ENCODE measurements at places on chromosomes 6 and 20.

DNA sequence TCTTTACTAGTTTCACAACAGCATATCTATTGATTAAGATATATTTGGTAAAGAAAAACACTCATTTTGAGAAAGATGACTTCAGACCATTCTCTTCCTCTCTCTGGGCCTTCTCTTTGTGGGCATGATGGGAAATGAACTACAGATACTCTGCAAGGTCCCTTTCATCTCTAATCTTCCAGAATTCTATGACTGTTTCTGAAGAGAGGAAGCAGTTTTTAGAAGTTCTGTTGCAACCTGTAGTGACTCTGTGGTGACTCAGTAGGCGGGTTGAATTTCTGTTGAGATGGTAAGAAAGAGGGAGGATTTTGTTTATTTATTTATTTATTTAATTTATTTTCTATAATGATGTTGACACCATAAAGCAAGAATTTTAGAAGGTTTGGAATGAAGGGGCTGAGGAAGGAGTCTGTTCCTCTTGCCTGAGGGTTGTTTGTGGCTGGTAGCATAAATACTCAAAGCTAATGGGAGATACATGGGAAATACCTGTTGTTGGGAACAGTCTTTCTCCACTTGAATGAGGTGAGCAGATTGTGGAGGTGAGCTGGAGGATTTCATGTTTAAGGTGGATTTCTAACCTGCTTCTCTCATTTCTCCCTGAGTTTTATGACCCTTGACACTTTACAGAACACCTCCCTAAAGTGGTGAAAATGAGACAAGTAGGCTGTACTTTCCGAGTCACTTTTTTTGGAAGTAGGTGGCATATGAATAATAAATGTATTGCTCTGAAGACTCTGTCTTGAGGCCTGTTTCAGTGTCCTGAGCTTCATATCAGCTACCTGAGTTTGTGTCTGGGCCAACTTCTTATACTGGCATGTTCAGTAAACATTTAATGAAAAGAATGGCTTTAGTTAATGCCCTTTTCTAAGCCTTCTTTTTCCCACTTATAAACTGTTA lies 15.0 kb downstream of the ACSS2 start:
- DNase-seq, result no peak

DNA sequence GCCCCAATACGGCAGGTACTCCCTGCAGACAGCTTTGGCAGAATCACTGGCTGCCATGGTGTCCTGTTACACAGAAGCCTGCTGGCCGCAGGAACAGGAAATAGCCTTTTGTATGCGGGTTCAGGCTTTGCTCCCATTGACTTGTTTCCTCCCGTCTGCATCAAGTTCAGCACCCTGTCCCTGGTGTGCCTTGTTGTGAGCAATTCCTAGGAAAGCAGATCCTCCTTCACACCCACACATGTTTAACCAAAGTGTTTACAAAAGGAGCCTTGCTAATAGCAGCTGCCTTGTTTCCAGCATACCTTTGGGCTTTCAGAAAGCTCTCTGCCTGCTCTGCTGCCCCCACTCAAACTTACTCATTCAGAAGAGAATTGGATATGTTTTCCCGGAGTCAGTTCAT lies 127.2 kb upstream of the SUPT3H start:
- no peak for DNase-seq

DNA sequence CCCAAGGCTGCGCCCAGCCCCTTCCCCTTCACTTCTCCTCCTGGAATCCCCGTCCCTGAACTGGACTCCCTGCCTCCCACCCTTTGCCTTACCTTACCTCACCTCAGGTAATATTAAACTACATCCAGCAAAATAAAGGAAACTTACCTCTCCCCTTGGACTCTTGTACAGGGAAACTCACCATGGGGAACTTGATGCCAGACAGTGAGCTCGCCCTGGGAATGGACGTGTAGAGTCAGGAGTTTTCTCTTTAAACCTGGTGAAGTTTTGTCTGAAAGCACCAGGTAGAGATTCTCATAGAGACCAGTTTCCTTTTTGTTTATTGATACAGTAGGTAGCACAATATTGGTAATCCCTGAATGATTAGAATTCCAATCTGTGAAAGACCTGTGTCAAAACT lies 544 bp upstream of the HLA-C start:
- no peak for DNase-seq

- DNase-seq, result no peak
Measured at GRCh38 chr6:158312165-158312564, at the start of gene TULP4. TSS of gene TULP4 (plus strand) at chr6:158312465. CDS start at chr6:158314017, 1,552 bp downstream.

- no peak for DNase-seq
Measured at GRCh38 chr6:169722362-169723199, 1.7 kb downstream of the PHF10 start.

DNA sequence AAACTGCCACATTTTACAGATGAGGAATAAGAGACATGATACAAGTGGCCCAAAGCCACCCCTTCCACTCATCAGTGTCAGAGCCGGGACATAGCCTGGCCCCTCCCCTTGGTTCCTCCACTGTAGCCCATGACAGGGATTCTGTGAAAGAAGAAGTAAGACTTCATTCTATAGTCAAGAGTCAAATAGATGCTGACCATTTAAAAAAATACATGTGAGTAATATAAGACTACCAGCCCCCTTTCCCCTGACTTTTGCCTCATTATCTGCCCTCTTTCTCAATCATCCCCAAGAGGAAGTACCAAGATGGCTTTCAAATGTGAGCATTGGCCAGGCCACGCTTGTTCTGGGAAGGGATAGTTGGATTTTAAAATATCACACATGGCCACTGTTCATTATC lies 57.8 kb upstream of the TAB2 start:
- DNase-seq, result no peak

DNA sequence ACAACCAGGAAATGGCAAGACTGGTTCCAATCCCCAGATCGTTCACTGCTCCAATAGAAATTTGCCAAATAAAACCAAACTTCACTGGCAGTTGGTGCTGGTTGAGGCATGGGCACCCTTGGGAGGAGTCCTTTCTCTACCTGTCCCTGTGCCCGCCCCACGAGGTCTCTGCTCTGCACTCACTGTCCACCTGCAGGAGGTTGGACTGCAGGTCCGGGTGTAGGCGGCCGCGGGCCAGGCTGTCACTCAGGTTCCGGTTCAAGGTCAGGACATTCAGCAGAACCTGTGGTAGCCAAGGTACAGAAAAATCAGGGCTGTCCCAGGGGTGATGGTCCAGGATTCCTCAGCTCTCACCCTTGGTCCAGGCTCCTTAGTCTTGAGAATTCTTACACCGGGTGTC lies 22.9 kb downstream of the GGT7 start:
- no peak for DNase-seq

- no peak for DNase-seq
Measured at GRCh38 chr20:33914919-33915318, 78.8 kb upstream of the RALY start.

DNA sequence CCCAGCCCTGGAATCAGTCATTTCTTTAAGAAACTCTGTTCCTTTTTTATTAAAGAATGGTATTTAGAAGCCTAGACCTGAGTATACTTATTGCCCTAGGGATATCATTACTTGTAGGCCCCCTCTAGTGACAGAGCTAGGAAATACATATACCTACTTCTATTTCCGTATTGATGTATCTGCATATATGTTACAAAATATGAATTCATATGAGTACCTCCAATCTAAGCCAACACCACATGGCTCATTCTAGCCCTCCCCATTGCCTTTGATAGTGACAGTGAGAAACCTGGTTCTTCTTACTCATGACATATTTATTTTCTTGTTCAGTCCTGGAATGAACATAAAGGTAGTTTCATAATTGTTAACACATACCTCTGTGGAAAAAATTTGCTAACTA lies 137.2 kb downstream of the FARS2 start:
- no peak for DNase-seq

GRCh38 chr6:102149191-102149590 lies 755.7 kb downstream of the GRIK2 start:
- no peak for DNase-seq

GRCh38 chr6:60754879-60755278 lies 1531.1 kb downstream of the KHDRBS2 start:
- DNase-seq, result no peak

GRCh38 chr6:11172501-11173327 lies 59.8 kb downstream of the NEDD9 start:
- peak; percentile 71 for DNase-seq

GRCh38 chr6:144621332-144621731 lies 336.2 kb downstream of the UTRN start:
- no peak for DNase-seq

GRCh38 chr6:123956492-123957139 lies 153.0 kb downstream of the NKAIN2 start:
- no peak for DNase-seq

- no peak for DNase-seq
Measured at GRCh38 chr6:79372757-79373156, 138.3 kb upstream of the HMGN3 start.

- DNase-seq, result no peak
Measured at GRCh38 chr6:39298061-39298460, 16.2 kb downstream of the KCNK17 start.

- no peak for DNase-seq
Measured at GRCh38 chr6:167803816-167804215, 22.9 kb upstream of the AFDN start.

DNA sequence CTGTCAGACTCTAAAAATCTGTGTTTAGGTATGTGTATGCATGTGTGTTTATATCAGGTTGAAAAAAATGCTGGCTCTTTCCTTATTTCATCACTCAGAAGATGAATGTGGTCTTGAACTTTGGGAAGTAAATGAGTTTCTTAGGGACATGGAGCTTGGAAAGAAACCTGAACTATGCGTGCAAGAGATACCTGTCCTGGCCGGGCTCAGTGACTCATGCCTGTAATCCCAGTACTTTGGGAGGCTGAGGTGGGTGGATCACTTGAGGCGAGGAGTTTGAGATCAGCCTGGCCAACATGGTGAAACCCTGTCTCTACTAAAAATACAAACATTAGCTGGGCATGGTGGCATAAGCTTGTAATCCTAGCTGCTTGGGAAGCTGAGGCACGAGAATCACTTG lies 4.4 kb upstream of the GLP1R start:
- DNase-seq, result no peak

DNA sequence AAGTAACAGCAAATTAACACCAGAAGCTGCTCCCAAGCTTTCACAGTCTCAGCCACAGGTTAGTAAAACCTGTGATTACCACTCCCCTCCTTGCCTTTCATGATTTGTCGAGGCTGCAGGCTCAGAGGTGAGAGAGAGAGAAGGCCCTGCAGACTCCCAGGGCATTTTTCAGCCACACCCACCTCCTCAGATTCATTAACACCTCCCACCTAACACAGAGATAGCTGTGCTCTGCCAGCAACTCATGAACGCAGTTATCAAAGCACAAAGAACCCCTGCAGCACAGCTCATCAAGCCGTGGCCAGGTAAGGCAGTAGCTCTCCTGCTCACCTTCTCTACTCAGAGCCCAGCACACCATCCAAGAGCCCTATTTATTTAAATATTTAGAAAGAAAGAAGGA lies 27.1 kb downstream of the F13A1 start:
- DNase-seq, result no peak

DNA sequence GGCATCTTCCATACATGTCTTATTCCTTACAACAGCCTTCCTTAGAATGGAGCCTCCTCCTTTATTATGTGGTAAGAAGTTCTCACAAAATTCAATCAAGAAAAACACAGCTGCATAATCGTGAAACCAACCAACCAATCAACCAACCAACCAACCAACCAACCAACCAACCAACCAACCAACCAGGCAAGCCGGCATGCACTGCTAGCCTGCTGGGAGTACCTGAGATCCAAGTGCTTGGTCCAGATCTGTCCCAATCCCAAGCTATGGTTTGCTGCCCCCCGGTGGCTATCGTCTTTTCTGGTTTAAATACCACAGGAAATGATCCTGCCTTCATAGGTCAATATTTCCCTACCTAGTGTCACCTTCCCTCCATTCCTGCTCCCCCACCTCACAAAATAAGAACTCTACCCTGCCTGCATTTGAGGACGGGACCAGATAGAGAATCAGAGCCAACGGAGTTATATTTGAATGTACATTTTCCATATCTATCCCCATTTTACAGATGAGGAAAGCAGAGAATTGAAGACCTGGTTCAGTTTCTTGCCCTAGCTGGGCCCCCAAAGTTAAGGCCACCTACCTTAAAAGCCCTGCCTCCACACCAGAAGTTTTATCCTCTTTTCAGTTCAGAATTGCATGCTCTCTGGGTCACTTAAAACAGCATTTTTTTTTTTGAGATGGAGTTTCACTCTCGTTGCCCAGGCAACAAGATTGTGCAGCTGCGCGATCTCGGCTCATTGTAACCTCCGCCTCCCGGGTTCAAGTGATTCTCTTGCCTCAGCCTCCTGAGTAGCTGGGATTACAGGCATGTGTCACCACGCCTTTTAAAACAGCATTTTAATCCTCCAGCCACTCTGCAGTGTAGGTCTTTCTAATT lies 27.1 kb downstream of the RAB44 start:
- no peak for DNase-seq

GRCh38 chr6:150443621-150444020 lies 74.8 kb downstream of the IYD start:
- DNase-seq, result no peak

DNA sequence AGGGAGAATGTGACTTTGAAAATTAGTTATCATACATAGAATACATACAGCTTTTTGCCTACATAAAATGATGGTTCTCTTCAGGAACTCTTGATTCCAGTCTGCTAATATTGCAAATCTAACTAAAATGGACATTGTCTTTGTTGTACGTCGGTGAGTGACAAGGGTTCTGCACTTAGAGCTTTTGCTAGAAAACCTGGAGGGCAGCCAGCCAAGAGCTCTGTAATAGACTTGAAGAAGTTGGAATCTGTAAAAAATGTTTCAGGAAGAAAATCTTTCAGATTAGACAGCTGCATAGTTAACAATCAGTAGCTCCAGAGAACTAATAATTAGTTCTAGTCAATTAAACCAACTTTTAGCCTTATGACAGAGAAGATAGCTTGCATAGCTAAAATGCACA lies 138.3 kb downstream of the FLRT3 start:
- no peak for DNase-seq

- no peak for DNase-seq
Measured at GRCh38 chr20:19807191-19807945, 49.3 kb downstream of the RIN2 start.

DNA sequence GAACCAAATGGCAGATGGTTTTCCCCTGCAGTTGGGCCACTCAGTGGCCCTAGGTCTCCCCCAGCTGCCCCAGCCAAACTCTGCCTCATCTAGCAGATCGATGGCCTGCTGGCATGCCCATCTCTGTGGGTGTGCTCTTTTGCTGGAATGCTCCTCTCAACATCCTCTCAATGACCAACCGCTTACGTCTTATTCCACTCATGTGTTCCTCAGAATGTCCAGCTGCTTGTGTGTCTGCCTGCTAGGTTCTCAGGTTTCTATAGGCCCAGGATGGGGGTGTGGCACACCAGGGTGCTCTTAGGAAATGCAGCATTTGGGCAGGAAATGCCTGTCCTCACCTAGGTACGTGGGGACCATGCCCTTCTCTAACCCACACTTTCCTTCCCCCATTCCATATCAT lies 509.9 kb upstream of the SYNCRIP start:
- no peak for DNase-seq

GRCh38 chr6:66057034-66057433 lies 350.0 kb upstream of the EYS start:
- DNase-seq, result no peak

DNA sequence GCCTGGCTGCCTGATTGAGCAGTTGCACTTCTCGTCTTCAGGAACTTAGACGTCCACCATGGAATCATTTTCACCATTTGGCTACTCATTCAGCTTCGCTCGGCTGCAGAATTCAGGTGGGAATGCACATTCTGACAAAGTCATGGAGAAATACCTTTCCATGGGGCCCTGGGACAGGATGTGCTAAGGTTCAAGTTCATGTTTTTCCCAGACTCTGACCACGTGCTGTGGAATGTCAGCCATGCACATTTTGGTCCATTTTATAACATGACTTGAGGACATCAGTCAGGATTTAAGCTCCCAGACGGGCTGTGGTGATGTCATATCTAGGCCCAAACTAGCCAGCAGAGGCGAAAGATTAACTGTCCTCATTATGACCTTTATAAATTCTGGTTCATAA lies 205.3 kb downstream of the TBXT start:
- no peak for DNase-seq
